Left kidney (tissue), 8 donors: ENCODE measurements at places on chromosomes 5 and 9. TPM values are rescaled to one million over a fixed set of nuclear protein-coding genes. Genes with fewer than 3 reads are reported as not detected.

Gene ORM2
- not detected for polyA plus RNA-seq

GRCh38 chr5:42526179-42526578 is 102.9 kb downstream of the GHR start:
- no peak for DNase-seq

DNA sequence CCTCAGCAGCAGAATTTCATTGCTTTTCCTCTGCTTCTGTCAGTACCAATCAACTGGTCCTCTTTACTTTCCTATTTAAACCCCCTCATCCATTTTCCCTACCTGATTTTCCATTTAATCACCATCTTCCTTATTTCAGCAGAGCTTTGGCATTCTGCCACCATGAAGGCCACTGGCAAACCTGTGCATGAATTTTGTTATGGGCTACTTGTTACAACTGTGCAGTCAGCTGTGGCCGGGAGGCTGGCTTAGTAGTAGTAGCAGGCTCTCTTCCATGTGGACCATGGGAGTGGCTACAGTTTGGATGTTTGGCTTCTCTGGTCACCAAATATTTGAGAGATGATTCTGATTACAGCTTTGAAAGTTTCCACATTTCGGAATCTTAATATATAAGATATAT is 976.6 kb upstream of the SEMA6A start:
- DNase-seq: no peak

GRCh38 chr5:179323026-179323870 is 22.0 kb downstream of the ADAMTS2 start:
- no peak for DNase-seq

Gene FOXE1
- not detected for polyA plus RNA-seq

Gene ELAVL2
- polyA plus RNA-seq: 5.0 TPM

Gene IER5L
- polyA plus RNA-seq: 6.6 TPM

DNA sequence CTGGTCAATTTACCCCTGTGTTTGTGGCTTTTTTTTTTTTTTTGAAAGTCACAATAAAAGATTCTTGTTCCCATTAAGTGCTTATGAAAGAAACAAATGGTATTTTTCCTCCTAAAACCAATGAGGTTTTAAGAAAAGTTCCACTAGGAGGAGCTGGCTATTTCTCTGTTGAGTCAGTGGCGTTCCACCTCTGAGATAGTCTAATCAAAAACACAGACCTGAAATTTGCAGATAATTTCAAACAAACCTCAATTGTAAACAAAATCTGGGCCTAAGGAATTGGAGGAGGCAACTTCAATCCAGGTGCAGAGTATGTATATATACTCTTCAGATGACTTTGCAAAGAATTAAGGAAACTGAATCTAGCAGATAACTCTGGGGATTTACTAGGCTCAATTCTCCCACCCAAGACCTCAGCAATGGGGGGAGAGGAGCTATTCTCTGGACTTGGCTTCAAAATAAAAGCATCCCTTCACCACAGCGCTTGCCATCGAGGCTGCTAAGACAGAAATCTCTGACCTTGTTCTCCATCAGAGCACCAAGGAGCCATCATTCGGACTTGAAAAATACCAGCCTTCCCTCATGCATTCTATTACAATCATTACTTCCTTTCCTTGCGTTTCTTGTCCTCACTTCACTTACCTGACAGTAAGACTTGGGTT is 52.4 kb downstream of the FANCC start:
- no peak for DNase-seq

- peak; percentile 71 for DNase-seq
These were observed 55.1 kb downstream of the C9orf152 start for GRCh38 chr9:110152704-110153374.

- no peak for DNase-seq
These were observed 49.6 kb downstream of the APC start for GRCh38 chr5:112787261-112787660.

GRCh38 chr5:130476325-130476724 is 572.1 kb downstream of the CHSY3 start:
- no peak for DNase-seq

Gene PHYKPL
- polyA plus RNA-seq: 118 TPM

Gene TAS2R1
- 0.42 TPM for polyA plus RNA-seq

DNA sequence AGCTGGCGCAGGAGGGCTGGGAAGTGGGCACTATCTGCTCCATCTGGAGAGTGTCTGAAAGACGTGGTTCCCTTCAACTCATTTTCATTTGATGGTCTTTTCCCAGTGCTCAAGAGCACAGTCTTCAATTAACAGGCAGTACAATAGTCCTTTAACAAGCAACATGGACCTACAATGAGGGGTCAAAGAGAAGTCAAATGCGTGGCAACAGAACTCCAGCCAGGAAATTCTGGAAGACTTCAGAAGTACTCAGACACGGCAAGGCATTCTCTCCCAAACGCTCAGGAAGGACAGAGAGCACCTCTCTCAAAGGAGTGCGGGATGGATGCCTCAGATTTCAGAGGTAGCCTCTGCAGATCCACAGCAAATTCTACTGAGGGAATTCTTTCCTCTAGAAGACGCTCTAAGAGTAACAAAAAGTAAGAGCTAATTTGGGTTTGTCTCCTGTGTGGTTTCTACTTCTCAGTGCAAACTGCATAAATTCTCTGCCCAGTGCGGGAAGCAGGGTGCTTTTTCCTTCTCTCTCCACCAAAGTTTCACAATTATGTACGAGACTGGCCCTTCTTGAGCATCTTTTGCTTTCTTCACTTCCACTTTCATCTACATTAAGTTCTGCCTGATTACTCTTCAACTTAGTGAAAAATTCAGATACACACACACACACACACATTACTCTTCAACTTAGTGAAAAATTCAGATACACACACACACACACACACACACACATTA is 56.4 kb downstream of the LHFPL2 start:
- no peak for DNase-seq

DNA sequence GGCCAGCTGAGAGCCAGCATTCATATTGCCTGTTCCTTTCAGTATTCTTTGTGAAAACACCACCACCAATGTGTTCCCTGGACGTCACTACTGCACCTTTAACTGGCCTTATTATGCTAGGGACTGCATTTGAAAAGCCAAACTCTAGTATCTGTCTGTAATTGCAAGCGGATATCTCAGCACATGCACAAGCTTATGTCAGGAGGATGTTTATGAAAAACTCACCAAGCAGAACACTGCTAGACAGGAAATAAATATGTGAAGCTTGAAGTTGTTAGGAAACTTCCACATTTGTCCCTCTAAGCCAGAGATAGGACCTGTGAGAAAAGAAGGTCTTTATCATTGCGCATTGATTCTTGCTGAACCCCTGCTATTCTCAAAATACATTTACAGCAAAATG is 135.4 kb upstream of the CCDC152 start:
- no peak for DNase-seq

DNA sequence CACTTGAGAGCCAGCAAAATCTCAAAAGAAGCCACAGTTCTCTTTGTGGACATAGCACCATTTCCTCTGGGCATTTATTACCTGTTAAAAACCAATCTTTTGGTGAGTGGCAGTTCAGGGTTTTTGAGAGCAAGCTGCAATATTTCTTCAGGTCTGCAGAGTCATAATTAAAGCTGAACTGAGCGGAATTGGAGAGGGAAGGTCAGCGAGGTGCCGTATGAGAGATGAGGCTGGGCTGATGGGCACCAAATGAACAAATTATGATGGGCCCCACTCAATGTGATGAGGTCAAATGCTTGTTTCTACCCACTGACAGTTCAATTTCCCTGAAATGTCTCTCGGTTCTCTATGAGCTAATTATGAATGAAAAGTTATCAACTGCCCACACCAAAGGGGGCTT is 231.9 kb downstream of the AP3B1 start:
- no peak for DNase-seq

Gene NKD2
- polyA plus RNA-seq: 15.6 TPM

Gene BNIP1
- 14.2 TPM for polyA plus RNA-seq

DNA sequence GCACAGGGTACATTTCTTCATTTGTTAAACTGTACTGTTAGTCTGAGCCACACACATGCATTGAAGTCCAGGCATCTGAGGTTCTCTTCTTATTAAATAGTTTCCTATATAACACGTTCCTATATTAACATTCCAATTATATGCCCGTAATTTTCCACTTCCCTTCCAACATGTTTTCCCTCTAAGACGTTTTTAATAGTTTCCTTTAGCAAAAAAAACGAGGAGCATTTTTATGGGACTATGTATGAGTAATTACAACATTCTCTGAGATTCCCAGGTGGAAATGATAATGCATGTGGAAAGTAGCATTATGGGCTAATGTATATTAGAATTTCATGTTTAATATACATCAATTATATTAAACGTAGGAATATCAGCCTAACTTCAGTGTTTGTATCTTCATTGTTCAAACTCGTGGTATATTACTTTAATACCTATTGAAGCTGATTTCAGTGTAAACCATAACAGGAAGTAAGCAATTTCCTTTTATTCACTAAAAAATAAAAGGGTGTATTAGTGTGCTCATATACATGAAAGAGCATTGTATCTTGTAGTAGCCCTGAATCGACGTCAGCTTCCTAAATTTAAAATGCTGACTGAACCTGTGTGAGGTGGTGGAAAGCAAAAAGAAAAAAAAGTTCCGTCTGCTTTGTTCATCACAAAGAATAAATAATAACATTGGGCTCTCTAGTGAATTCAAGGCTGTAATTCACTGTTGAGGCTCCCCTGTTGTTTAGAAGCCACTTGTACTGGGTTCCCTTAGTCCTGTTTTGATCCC is 11.3 kb downstream of the SMARCA2 start:
- no peak for DNase-seq

Gene EGFLAM
- 10.6 TPM for polyA plus RNA-seq

DNA sequence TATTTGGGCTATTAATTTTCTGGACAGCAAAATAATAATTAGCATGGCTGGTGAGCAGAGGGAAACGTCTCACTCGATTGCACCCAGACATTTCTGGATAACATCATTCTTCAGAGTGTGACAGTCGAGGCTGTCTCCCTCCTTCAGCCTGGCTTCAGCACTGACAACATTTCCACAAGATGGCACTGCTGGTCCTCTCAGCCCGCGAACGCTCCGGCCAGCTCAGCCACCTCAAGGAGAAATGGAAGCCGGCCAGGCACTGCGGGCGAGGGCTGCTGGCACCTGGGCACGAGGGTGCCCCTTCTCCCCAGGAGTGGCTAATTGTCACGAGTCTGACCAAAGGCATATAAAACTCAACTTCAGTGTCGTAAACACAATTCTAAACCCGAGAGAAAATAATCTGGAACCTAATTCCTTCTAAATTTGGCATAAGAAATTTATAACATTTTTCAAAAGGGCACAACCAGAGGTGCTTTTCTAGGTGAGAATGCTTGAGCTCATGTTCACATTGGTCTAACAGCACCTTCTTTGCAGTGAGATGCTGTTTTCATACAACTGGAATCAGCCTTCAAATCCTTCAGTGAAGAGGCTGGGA is 65.9 kb downstream of the DAP start:
- peak; percentile 61 for DNase-seq

DNA sequence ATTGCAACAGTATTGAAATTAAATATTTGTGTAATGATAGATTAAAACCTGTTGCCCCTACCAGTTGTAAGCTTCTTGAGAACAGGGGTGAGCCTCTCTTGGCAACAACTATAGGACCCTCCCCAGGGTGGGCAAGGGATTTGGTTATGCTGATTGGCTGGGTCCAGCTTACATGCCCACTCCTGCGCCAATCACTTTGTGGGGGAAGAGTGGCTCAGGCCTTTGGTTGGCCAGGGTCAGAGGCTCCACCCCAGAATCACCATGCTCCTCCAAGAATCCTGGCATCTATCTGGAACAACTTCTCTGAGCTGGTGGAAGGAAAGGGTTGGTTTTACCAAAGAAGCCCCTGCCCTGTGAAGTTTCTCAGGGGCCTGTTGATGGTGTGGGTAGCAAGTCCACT is 8.6 kb upstream of the PITX1 start:
- DNase-seq: no peak

Gene TRIM52
- 51.0 TPM for polyA plus RNA-seq

GRCh38 chr5:44943647-44944046 is 134.9 kb downstream of the MRPS30 start:
- DNase-seq: no peak

GRCh38 chr5:81980598-81981260 is 8.9 kb downstream of the ATG10 start:
- no peak for DNase-seq

GRCh38 chr9:136527131-136527530 is 18.7 kb downstream of the NOTCH1 start:
- no peak for DNase-seq

Gene HMMR
- polyA plus RNA-seq: 30.0 TPM

Gene PCDHB13
- 9.3 TPM for polyA plus RNA-seq

DNA sequence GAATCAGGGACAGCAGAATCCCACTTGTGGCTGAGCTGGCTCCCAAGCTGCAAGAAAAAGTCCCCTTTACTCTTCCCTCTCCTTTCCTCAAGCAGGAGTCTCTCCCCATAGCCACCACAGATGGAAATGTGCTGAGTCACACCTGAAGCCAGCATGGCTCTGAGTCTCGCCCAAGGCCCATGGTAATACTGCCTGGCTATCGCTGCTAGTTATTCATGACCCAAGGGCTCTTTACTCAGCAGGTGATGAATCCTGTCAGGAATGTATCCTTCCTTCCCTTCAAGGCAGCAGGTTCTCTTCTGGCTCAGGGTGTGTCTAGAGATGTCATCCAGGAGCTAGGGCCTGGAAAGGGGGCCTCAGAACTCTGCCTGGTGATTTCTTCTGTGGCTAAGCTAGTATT is 403.3 kb upstream of the PTPRD start:
- DNase-seq: no peak

Gene OGN
- polyA plus RNA-seq: 40.2 TPM

DNA sequence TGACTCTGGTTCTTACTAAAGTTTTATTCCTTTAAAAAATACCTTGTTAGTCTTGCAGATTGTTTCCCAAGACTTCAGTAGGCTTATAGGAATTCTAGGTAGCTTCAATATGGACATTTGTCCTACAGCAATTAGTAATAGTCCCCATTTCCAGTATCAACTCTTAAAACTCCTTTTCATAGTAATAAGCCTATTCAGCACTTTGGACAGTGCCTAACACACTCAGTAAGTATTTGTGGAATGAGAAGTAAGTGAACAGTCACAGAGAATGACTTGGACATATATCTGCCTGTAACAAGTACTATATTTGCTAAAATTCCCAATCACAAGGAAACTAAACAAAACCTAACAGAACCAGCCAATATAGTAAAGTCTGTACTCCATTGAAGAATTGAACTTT is 1291.8 kb upstream of the DMAC1 start:
- peak; percentile 37 for DNase-seq

DNA sequence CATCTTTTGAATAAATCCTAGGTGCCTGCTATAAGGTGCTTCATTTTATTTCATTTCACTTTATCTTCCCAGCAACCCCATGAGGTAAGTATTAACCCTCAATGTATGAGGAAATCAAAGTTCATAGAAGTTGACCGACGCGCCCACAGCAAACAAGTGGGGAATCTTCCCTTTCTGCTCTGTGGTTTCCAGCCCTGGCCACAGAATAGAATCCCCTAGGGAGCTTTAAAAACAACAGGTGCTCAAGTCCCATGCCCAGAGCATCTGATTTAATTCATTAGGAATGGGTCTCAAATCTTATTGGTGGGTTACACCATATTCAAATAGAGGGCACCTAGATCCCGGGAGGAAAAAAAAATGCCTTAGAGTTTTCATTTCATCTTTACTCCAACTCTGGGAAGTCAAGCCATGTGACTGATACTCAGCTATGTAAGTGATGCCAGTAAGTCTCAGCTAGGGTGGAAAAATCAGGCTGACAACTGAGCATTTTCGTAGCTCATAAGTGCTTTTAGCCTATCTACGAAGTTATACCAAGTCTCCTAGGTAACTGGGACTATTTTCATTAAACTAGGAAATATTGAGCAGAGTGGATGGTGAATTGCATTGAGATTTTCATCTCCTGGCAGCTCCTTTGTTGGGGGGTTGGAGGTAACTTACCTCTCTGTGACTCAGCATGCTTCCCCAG is 353.4 kb upstream of the SLC30A5 start:
- no peak for DNase-seq

- DNase-seq: no peak
These were observed 50.9 kb downstream of the BRINP1 start for GRCh38 chr9:119318371-119318770.
